ENCODE measurements at places on chromosomes 13 and 19. TPM values are rescaled to one million over a fixed set of nuclear protein-coding genes. Genes with fewer than 3 reads are reported as not detected.

The CYP2A6 gene
- not detected for total RNA-seq

The C19orf38 gene
- not detected for total RNA-seq

The FXYD1 gene
- 10.6 TPM for total RNA-seq

GRCh38 chr13:44340508-44340907, 33.1 kb upstream of the SERP2 start:
- H3K4me3 ChIP-seq, result no peak overlapping the region
- H3K4me1 ChIP-seq, result no peaks in the 10 kb centered on the region
- no peaks in the 10 kb centered on the region for H3K27me3 ChIP-seq

GRCh38 chr19:49672131-49672919, 4.7 kb upstream of the PRMT1 start:
- peak overlapping the region; percentile 57 for H3K27ac ChIP-seq
- H3K27me3 ChIP-seq, result no peaks in the 10 kb centered on the region
- peaks cover 16% of the 10 kb centered on the region for H3K4me1 ChIP-seq
- H3K36me3 ChIP-seq, result no peaks in the 10 kb centered on the region
- DNase-seq, result peak; percentile 85

DNA sequence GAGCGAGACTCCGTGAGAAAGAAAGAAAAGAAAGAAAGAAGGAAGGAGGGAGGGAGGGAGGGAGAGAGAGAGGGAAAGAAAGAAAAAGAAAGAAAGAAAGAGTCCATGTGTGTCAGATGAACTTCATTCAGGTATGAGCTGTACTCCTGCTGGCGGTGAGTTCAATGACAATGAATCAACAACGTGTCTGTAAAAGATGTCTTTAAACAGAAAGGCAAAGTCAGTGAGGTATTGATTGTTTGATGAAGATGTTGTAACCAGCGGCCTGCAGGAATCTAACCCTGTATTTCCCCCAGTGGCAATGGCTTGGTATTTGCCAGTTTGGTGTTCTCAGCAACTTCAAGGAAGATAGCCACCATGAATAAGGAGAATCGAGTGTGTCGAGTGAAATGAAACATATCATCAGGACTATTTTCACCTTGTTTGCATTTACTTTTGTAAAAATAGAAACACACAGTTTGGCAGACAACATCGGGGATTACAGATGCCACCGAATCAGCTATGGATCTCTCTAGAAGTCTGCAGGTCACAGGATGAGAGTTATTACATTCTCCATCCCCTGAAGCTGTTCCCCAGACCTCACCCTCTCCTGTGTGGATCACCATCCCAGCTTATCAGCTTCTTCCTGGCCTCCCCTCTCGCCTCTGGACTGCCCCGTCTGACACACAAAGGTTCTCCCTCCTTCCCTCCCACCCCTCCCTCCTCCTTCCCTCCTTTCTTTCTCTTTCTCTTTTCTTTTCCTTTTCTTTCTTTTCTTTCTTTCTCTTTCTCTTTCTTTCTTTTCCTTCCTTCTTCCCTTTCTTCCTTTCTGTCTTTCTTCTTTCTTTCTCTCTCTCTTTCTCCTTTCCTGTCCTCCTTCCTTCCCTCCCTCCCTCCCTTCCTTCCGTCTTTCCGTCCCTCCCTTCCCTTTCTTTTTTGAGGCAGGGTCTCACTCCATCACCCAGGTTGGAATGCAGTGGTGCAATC, 8.2 kb upstream of the SBK3 start:
- no peak overlapping the region for H3K27ac ChIP-seq
- no peak for DNase-seq
- H3K4me1 ChIP-seq, result peaks cover 5% of the 10 kb centered on the region
- no peak overlapping the region for H3K4me3 ChIP-seq
- H3K36me3 ChIP-seq, result no peaks in the 10 kb centered on the region
- H3K27me3 ChIP-seq, result peaks cover 5% of the 10 kb centered on the region

DNA sequence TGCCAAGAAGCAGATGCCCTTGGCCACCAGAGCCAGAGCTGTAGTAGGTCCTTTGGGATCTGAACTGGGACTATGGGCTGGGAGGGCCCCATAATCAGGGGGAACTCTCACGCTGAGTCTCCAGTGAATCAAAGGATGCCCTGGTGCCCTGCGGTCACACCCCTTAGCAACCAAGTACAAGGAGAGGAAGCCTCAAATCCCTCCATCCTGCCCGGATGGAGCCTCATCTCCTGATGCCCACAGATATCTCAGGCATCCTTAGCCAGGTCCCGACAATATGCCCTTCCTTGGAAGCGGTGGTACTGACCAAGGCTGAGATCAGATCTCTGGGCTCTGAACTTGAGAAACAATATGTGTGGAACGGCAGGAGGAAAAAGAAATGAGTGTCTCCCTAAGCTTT, 1.7 kb downstream of the PLEKHA4 start:
- no peaks in the 10 kb centered on the region for H3K36me3 ChIP-seq
- peak overlapping the region; percentile 84 for H3K27ac ChIP-seq
- H3K4me1 ChIP-seq, result peaks cover 23% of the 10 kb centered on the region
- no peak for DNase-seq

DNA sequence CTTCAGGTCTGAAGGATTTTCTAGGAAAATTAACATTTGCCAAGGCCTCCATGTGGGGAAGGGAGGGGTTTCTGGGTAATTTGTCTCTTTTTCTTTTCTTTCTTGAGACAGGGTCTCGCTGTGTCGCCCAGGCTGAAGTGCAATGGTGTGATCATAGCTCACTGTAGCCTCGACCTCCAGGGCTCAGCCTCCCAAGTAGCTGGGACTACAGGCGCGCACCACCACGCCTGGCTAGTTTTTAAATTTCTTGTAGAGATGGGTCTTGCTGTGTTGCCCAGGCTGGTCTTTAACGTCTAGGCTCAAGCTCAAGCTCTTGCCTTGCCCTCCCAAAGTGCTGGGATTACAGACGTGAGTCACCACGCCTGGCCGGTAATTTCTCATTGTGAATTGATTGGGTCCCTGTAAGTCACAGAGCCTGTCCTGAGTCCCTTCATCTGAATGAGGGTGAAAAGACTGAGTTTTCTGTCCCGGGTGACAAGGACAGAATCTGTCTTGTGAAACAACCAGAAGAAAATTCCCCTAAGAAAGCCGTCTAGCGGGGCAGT, 10.0 kb upstream of the SPC24 start:
- no peak overlapping the region for H3K4me3 ChIP-seq
- H3K27me3 ChIP-seq, result no peaks in the 10 kb centered on the region
- H3K27ac ChIP-seq, result peak overlapping the region; percentile 87
- peaks cover 10% of the 10 kb centered on the region for H3K36me3 ChIP-seq
